ENCODE measurements at places on chromosomes 3 and 15. TPM values are rescaled to one million over a fixed set of nuclear protein-coding genes. Genes with fewer than 3 reads are reported as not detected.

Gene FEZF2
- polyA plus RNA-seq = not detected

Gene CTXND1
- polyA plus RNA-seq = not detected

- H3K27me3 ChIP-seq = peaks cover 28% of the 10 kb centered on the region
- H3K4me1 ChIP-seq = peaks cover 3% of the 10 kb centered on the region
- no peak overlapping the region for H3K4me3 ChIP-seq
- DNase-seq = no peak
Measured at GRCh38 chr3:170632780-170633179, 46.9 kb upstream of the SLC7A14 start.

DNA sequence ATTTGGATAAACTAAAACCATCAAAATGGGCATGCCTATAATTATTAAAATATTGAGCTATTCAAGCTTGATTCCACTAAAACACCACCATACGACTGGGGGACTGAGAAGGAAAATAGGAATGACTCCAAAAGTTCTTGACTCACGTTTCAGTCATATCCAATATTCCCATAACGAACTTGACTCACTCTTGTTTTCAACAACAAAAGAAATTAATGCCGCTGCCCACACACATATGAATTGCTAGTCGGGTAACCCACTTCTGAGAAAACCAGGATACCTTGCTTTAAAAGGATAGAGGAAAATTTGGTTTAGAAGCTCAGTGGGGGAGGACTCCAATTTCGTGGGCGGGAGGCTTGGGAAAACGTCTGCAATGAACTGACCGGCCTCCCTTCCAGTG, 5.2 kb downstream of the HTR3C start:
- no peak overlapping the region for H3K4me3 ChIP-seq
- H3K36me3 ChIP-seq = no peaks in the 10 kb centered on the region
- H3K4me1 ChIP-seq = no peaks in the 10 kb centered on the region

Gene NIPA2
- 47.1 TPM for polyA plus RNA-seq

DNA sequence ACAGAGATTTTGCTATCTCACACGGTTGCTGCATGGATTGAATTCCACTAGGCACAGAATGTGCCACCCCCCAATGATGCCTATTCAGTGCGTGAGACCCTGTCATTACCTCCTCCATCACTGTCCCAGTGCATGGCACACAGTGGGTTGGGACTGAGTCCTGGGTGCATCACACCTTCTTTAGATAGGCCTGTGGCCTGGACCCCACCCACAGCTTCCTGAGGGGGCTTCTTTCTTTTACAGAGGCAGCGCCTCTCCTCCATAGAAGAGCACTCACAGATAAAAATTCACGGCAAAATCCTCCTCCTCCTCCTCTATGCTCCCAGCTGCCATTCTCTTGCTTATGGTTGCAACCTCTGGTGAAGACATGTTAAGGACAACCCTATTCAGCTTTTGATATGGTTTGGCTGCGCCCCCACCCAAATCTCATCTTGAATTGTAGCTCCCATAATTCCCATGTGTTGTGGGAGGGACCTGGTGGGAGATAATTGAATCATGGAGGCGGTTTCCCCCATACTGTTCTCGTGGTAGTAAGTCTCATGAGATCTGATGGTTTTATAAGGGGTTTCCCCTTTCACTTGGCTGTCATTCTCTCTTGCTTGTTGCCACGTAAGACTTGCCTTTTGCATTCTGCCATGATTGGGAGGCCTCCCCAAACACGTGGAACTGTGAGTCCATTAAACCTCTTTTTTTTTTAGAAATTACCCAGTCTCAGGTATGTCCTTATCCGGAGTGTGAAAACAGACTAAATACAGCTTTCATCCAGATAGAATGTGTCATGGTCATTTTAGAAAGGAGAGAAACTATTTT, 147.6 kb downstream of the KLF13 start:
- no peaks in the 10 kb centered on the region for H3K36me3 ChIP-seq
- no peaks in the 10 kb centered on the region for H3K27me3 ChIP-seq
- H3K4me1 ChIP-seq = peaks cover 34% of the 10 kb centered on the region
- DNase-seq = peak; percentile 32

Gene ATP13A4
- 2.6 TPM for polyA plus RNA-seq

Gene ADAMTSL3
- not detected for polyA plus RNA-seq
